ENCODE measurements at places on chromosomes 6 and 20. TPM values are rescaled to one million over a fixed set of nuclear protein-coding genes. Genes with fewer than 3 reads are reported as not detected.

DNA sequence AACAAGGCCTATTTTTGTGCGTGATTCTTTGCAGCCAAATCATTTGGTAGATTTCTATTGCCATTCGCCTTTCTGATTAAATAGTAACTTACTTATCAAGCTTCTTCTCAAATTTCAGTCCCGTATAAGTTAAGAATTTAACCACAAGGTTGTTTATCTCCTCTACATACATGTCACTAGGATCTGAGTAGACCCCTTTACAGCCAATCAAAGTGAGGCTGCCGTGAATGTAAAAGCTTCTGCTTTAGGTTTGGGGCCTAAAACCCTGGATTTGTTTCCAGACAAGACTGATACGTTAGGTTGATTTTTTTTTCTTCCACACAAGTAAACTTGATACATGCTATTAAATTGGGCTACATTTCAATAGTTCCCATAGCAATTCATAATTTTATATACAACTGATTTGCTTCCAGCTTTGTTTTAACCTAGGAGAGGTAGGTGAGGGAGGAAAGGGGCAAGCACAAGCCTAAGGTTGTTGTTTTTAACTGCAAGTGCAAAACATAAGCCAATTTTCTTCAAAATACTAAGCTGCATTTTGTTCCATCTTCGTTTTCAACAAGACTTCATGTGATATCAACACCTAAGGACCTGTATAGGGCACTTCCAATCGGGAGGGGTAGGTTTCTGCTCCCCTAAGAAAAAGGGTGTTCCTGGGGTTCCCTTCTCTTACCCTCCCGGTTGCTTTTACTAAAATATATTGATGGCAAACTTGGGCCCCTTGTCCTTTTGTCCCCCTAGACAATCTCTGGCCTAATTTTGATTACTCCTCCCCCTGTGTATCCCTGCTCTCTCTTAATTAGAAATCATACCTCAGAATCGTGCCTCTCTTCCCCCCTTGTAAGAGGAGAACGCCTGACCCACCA is 1.7 kb downstream of the RANBP9 start:
- peak; percentile 32 for DNase-seq

DNA sequence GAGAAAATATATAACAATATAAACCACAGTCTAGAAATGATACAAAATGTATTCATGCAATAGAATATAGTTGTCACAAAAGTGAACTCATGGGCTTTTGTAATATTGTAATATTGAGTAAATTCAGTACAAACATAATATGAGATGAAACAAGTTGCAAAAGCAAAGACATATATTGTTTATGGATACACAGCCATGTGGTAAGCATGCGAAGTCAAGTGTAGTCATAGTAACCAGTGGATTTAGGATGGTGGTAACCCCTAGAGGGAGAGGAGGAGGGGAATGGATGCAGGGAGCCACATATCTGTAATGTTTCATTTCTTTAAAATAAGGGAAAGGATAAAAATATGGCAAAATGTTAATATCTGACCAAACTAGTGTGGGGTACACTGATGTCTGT is 47.3 kb downstream of the ARMC2 start:
- DNase-seq, result no peak

DNA sequence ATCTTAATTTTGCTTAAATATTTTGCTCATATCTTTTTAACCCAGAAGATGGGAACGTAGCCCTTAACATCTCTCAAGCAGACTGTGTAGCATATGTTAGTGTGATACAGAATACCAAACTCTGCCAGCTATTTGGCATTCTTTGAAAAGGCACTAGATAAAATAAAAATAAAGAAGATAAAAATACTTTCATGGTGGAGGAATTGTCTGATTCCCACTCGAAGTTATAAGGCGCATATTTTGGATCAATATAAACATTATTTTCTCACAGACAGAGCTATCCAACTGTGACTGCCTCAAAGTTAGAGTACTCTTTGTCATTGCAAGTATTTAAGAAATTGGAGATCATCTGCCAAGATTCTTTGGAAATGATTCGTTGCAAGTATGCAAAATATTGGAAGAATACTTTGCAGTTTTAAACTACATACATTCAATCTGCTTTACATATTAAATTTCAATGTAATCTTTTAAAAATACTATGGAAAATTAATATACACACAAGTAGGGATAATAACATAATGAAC is 10.8 kb upstream of the EEF1E1 start:
- no peak for DNase-seq

- DNase-seq, result no peak
These were observed 48.0 kb upstream of the STXBP5 start for GRCh38 chr6:147156218-147156617.

Gene WFDC10B
- total RNA-seq, result not detected

DNA sequence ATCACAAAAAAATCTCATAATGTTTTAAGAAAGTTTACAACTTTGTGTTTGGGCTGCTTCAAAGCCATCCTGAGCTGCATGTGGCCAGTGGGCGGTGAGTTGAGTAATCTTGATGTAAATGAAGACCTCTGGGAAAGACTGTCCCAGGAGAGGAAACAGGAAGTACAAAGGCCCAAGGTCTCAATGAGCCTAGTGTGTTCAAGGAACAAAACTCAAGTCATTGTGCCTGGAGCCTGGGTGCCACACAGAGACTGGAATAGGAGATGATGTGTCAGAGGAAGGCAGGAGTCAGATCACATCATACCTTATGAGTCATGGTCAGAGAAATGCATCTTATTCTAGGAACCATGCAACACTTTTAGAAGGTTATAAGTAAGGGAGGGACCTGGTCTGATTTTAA is 51.5 kb downstream of the COL19A1 start:
- DNase-seq, result peak; percentile 74

Gene NOX3
- total RNA-seq, result not detected

Gene DSTN
- total RNA-seq, result 242 TPM

Gene SMIM29
- 53.3 TPM for total RNA-seq

DNA sequence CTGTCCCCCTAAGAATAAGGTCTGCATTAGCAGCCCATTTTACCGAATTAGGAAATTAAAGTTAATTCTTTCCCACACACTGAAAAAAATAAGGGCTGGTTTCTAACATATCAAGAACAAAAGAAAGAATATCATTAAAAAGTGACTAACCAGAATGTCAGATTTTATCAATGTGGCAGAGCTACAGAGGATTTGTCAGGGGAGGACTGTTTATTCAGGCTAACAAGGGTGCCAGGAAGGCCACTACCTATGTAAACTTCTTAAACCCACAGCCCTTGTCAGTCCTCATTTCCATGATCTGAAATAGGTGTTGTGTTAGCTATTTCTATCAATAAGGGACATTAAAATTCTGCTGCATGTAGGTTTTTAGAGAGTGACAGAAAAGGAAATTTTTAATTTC is 76.4 kb downstream of the BACH2 start:
- DNase-seq, result peak; percentile 21

GRCh38 chr6:53504512-53504911 is 40.4 kb downstream of the GCLC start:
- no peak for DNase-seq

Gene PPP1R14C
- total RNA-seq, result 17.5 TPM

DNA sequence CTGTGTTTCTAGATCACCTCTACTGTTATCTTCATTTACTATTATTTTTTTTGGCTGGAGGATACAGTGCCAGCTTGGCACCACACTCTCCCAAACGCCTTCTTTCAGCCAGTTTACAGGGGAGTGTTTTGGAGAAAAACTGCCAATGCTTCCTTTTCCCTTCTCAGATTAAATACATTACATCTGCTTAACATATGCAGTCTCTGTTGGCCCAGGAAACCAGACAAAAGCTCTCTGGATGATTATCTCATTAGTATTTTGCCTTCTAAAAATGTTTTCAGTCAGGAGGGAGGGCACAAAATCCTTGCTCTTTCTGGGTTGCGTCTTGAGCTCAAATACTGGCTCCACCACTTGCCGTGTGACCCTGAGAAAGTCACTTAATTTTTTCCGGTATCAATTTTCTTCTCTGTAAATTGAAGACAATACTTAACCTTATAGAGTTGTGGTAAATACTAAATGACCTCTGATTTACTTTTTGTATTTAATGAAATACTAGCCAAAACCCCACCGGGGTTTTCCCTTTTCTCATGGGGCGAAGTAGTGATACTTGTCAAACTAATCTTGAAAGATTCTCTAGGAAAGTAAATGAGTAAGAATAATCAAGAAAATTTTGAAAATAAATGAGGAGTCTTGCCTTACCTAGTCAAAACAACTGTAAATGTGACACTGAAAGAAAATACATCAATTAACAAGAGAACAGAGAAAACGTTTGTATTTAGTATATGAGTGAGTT is 146.2 kb downstream of the MMS22L start:
- no peak for DNase-seq

Gene IMPG1
- not detected for total RNA-seq

GRCh38 chr6:152981989-152982903 is 595 bp downstream of the FBXO5 start:
- peak; percentile 27 for DNase-seq

DNA sequence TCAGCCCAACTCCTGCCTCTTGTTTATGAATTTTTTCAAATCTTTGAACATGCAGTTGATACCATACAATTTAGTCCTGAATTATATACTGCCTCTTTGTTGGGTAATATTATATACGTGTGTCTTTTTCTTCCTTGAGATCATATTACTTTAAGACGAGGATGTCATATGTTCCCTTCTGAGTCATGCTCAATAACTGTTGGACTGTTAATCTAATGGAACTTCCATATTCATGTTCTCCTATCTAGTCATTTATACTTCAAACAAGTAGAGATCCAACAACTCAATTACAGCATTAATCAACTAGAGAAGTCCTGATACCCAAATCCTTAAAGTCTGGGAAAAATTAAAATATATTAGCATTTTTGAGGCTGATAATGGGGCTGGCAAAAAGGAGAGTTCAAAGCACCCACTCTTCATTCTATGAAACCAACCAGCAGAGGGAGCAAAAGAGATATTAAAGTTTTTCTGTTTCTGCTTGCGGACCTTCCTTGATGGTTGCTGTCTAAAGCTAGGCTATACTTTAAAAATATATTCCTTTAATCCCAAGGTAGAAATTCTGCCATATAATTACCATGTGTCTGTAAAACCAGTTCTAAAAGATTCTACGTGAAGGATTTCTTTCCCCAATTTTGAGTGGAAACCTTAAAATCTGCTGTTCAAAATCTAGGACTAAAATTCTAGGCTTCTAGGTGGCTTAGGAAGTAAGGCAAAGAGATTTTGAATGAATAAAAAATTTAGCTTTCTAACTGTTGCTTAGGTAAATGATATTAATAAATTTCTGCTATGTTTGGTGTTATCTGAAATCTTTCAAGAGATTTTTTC is 498.9 kb downstream of the BCKDHB start:
- DNase-seq, result peak; percentile 32

Gene PLEKHG1
- total RNA-seq, result 2.8 TPM

Data from Daoy (cell line).